ENCODE measurements at places on chromosomes 1 and 21. TPM values are rescaled to one million over a fixed set of nuclear protein-coding genes. Genes with fewer than 3 reads are reported as not detected.
A peak's percentile ranks its signal among the peaks of the same experiment; 100 is the strongest.

- no peak for DNase-seq
These were observed 84.2 kb downstream of the ERG start for GRCh38 chr21:38413958-38414548.

DNA sequence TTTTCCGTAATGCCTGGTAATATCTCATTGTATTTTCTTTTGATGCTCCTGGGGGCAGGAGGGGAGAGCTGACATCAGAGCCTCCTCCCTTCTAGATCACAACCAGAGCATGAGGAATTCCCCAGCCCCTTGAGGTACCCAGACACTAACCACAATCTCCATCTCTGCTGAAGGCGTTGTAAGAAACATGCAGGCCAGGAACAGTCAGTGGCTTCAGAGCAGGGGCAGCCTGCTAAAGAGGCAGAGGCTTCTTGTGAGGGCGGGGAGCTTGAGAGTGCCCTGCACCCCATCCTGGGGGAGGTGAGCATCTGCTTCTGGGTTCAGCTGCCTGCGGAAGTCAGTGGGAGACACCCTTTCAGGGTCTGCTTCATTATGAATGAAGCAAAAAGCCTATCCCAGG is 19.0 kb downstream of the MAPKAPK2 start:
- no peak for DNase-seq

DNA sequence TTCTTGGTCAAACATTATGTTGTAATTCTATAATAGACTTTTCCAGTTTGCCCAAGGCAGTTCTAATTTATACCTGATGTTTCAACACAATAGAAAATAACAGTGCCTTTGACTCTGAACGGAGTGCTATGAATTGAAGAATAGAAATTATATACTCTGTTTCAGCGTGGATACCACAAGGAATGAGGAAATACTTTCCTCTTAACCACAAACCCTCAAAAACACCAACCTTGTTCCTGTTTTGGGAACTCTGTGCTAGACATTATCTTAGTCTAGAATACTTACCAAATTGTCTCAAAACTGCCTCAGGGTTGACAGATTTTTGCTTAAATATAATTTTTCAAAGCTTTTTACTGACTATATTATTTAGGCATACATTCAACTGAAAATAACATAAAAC is 1629.3 kb downstream of the MRPL39 start:
- DNase-seq: no peak

DNA sequence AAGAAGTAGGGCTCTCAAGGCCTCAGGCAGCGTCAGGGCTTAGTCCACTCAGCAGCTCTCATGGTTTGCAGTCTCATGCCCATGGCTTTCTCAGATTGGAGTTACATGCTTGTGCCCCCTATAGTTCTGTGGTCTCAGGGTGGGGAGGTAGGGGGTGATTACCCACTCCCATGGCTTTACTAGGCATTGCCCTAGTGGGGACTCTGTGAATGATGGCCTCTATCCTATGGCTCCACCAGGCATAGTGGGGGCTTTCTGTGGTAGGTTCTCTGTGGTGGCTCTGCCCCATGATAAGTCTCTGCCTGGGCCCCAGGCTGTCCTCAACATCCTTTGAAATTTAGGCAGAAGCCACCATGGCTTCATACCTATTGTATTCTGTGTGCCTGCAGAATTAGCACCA is 48.9 kb downstream of the MSH4 start:
- no peak for DNase-seq

- DNase-seq: no peak
These were observed 45.3 kb downstream of the PGM1 start for GRCh38 chr1:63638471-63638870.

GRCh38 chr1:212498283-212499040 is 65.7 kb downstream of the NENF start:
- DNase-seq: no peak

- DNase-seq: no peak
These were observed 17.7 kb downstream of the CSMD2 start for GRCh38 chr1:34147301-34147700.

GRCh38 chr1:230073371-230074035 is 6.5 kb downstream of the GALNT2 start:
- no peak for DNase-seq

DNA sequence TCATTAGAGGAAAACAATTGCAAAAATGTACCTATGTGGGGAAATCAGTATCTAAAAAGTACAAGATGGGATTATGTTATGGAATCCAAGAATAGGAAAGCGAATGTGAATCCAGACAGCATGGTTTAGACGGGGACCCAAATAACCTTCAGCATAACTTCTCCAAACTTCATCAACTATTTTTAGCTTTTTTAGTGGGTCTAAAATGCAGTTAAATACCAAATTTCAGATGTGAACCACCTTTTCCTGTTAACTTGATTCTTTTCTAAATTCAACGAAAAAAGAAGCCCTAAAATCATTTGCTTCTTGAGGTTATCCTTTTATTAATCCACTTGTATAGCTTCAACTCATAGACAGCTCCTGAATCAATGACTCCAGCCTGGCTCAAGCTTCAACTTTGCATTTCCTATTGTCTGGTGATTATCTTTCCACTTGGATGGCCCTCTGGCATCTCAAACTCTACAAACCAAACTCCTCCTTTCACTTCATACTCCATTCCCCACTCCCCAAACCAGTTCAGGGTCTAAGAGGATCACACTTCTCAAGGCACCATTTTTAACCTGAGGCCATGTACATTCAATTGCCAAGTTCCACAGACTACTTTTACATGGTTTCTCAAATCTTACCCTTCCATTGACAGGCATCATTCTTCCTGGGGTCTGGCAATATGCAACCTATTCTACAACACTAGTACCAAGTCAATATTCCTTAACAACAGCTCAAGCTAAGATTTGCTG is 7.4 kb downstream of the ERRFI1 start:
- DNase-seq: peak; percentile 59

GRCh38 chr21:15560383-15561056 is 169.3 kb upstream of the USP25 start:
- no peak for DNase-seq

DNA sequence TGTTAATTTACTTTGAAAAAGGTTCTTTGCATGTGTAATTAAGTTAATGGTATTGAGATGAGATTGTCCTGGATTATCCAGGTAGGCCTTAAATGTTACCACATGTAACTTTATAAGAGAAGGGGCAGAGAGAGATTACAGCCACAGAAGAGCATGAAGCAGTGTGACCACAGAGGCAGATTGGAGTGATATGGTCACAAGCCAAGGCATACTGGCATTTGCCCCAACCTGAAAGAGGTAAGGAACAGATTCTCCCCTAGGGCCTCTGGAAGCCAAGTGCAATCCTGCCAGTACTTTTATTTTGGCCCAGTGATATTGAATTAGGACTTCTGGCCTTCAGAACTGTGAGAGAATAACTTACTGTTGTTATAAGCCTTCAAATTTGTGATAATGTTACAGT is 23.0 kb downstream of the RNF2 start:
- DNase-seq: no peak

DNA sequence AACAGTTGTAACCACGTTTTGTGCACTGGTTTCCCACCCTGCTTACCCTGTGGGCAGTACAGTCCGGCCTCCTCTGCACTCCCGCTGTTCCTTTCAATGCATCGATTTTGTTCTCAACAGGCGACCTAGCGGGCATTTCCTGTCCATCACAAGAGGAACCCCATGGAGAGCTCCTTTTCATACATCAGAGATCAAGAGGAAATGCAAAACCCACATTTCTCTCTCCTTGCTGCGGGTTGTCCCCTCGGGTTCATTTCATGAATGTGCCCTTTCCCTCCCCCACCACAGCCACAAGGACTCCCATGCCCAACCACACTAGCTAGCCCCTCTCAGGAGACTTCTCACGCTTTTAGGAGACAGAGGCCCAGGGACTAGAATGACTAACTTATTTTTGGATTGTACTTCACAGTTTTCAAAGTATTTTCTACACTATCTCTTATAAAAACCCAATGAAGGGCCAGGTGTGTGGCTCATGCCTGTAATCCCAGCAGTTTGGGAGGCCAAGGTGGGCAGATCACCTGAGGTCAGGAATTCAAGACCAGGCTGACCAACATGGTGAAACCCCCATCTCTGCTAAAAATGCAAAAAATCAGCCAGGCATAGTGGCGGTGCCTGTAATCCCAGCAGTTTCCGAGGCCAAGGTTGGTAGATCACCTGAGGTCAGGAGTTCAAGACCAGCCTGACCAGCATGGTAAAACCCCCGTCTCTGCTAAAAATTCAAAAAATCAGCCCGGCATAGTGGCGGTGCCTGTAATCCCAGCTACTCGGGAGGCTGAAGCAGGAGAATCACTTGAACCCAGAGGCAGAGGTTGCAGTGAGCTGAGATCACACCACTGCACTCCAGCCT is 18.4 kb downstream of the ATP1A4 start:
- DNase-seq: no peak

GRCh38 chr1:106465666-106466065 is 590.8 kb upstream of the PRMT6 start:
- DNase-seq: no peak

- DNase-seq: no peak
These were observed 446.6 kb downstream of the SIPA1L2 start for GRCh38 chr1:232183266-232183800.

The HCRTR1 gene
- total RNA-seq: not detected

The DCAF8 gene
- total RNA-seq: 69.3 TPM

The KCNQ4 gene
- 0.74 TPM for total RNA-seq

The RUSC1 gene
- 86.9 TPM for total RNA-seq

The RUNX3 gene
- total RNA-seq: not detected

Data from HT-29 (cell line).